ENCODE measurements at places on chromosomes 6 and 20.

DNA sequence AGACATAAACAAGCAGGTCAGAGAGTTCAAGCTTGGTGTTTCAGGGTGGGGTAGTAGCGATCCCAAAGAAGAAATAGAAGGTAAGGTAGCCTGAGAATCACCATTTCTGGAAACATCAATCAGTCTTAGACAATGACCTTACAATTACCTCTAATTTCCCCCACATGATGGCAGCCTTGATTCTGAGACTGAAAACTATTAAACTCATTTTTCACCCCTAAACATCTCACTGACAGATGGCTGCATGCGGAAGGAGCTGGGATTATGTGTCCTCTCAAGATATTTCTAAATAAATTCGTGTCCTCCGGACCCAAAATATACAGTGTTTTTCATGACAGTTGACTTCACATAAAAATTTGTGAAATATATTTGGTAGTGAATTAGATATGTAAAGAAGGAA, 61.0 kb downstream of the KIF6 start:
- DNase-seq, result no peak

DNA sequence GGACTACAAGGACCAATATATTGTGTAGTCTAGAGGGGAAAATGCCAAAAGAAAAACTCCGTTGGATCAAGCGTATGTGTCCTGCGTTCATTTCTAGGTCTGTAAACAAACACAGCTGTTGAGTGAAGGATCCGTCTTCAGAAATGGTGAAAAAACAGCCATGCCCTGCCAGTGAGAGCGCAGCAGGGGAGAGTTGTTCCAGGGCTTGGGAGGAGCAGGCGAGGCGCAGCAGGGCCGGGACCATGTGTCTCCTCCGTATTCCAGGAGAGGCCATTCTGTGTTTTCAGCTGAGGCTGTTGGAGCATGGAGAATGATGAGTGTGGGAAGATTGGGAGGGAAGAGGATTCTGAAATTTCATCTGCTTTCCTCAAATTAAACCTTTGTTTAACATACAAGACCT, 38.0 kb downstream of the BMP6 start:
- no peak for DNase-seq

DNA sequence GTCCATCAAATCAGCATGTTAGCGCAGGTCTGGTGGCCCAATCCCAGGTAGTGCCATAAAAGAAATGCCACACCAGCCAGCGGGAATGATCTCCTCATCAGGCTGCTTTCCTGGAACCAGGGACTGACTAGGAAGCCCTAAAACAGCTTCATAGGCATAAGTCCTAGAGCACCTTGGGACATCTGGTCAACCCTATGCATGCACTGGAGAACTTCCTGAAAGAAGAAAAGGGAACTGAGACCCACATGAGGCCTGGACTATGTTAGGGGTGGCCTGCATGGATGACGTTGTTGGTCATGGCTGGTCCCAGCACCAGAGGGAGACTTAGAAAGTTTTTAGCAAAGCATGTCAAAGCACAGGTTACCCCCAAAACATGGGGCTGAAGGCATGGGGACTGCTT, 7.6 kb upstream of the KCNK16 start:
- no peak for DNase-seq

DNA sequence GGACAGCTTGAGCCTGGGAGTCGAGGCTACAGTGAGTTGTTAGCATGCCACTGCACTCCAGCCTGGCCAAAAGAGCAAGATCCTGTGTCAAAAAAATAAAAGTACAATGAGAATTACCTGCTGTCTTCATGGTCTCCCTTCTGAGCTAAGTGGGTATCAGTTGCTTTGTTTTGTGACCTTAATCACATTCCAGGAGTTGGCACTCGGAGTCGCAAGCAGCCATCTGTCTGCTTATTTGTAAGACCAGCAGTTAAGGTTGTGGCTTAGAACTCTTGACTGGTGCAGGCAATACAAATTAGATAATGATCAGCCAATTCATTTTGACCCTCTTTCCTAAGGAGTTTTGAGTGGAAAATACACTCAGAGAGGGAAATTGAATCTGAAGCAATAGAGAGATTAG, 114.0 kb downstream of the MYO6 start:
- DNase-seq, result no peak

- DNase-seq, result peak; percentile 54
Measured at GRCh38 chr6:78489874-78490273, 377.5 kb upstream of the IRAK1BP1 start.

DNA sequence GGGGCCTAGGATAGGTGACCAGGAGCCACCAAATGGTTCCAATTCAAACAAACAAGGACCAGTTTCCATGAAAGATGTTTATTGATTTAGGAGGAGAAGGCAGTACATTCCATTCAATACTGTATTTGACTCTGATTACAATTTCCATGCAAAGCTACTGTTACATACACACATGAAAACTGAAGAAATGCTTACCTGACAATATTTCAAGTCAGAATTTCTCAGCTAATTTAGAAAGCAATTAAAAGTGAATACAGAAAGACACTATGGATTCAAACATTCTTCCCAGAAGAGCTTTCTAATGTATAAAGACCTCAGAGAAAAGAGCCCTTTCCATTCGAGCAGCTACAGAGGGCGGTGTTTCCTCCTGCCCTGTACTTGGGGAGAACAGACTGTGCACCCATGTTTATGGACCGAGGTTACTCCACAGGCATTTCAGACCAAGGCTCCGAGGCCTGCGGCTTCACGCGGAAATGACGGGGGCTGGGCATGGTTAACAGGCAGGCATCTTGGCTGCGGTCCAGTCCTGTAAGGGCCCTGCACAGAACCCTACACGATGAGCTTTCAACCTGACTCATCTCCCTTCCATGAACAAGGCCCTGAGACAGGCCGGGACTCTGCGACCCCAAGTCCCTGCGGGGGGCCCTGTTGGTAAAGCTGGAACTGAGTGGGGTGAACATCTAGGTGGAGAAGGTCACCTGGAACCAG, 25.7 kb upstream of the TCFL5 start:
- DNase-seq, result peak; percentile 96
